ENCODE measurements at places on chromosomes 2 and 18.

DNA sequence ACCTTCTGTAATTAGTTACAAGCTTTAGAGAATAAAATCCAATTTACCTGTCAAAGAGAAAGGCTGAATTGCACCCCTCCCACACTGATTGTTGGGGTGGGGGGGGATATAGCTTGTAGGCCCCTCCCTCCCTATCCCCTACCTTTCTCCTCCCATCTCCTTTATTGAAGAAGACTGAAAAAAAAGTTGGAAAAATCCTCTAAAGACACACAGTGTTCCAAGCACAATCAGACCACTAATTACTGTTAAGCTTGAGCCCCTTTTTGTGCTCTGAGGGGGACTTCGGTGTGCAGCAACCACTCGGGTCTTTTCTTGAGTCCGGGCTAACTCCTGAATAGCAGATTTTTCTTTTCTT lies 43.0 kb upstream of the FZD5 start:
- DNase-seq: no peak

- DNase-seq: no peak
Measured at GRCh38 chr18:10841203-10841602, 308.2 kb downstream of the PIEZO2 start.

DNA sequence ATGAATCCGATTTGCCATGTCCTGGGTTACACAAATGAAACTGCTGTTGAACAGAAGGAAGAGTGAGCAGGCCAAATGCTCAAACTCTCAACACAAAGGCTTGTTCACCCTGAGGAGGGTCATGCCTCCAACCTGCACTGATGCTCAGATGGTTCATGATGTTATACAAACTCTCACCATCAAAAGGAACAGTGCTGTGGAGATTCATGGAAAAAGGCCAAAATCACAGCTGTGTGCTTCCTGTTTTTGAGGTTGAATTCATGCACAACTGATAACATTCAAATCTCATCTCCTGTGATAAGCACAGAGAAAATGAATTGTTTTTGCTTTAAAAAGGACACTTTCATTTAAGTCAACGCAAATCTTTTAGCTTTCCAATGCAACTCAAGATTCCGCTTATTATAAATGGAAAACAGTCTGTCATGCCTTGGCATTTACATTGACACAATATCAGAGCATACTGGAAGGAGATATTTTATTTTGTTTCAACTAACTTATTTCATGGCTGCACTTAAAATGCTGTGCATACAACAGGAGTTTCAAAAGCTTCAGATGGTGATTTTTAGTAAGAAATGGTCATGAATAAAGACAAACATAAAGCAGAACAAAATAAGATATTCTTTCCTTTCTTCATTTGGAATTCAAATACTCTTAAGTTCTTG lies 22.2 kb upstream of the TTN start:
- DNase-seq: no peak

- no peak for DNase-seq
Measured at GRCh38 chr2:3138621-3139020, 239.0 kb downstream of the EIPR1 start.

DNA sequence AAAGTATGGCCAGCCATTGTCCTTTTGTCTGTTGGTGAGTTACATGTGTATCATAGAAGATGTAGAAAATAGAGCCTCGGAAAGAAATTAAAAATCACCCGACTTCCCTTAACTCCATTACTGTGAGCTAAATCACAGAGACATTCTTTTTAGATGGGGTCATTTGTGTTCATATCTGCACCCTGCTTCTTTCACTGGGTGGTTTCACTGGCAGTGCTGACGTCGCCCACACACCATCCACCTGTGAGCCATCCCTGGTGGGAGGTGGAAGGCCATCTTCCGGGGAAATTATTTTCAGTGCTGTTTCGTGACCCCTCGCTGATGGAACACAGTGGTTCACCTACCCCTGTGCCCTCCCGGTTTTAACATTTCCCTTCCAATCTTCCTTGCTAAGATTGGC lies 21.2 kb downstream of the SH3BP4 start:
- no peak for DNase-seq

DNA sequence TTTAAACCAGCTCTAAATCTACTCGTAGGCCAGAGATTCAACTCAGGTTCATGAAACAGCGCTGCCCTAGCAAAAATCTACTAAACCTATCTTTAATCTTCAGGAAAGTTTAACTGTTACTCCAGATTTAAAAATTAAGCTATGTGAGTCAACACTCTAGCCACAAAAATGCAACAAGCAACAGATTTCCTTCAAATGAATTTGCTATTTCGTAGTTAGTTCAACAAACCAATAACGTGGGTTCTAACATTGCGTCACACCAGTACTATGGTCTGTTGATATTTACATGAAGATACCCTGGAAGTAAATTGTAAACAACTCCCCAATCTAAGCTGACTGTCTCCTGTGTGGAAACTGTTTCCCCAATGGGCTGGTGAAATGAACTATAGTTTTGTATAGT lies 71.2 kb downstream of the FIGN start:
- no peak for DNase-seq
